Activated naive CD4-positive, alpha-beta T cell treated with anti-CD3 and anti-CD28 coated beads, Interleukin-2, amount 50 U/mL, for 72 hours (primary cell): ENCODE measurements at places on chromosomes 5 and 9.

DNA sequence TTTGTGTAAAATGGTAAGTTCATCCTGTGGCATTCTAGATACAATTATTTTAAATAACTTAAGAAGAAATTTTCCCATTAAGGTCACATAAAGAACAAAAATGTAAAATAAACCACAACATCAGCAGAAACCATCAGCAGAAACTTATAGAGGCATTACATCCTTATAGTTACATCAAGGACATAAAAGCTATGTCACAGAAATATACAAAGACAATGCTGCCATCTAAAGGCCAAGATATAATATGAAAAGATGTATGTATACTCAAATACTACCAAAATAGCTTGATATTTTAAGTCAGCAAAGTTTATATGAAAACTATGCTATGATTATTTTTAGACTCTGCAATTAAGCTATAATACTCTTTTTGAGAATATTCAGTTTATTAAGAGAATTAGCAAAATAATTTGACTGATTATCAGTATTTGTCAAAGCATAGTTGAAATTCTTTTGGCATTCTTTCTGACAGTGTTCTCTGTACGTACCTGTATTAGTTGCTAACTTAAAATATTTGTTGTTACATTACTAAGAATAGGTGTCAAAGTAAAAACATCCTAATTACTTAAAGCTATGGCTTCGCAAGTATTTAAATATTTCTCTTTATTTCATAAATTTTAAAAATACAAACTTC is 36.2 kb downstream of the FBXL17 start:
- DNase-seq: no peak

GRCh38 chr9:32426278-32426939 is 42.0 kb downstream of the ACO1 start:
- DNase-seq: no peak

DNA sequence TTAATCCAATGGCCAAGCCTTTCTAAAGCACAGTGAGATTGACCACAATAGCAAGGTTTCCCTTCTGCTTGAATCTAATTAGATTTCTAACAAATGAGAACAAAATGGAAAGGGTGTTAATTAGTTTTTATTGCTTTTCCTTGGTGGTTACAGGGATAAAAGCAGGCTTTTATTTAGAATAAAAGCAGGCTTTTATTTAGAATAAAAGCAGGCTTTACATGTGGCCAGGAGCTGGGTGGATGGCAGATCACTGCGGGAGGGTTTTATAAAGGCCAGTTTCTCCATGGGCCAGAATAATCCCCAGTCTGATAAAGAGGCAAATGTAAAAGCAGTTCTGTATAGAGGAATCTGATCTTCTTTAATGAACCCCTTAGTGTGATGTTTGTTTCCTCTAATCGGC is 470.2 kb downstream of the TMEM232 start:
- DNase-seq: no peak

DNA sequence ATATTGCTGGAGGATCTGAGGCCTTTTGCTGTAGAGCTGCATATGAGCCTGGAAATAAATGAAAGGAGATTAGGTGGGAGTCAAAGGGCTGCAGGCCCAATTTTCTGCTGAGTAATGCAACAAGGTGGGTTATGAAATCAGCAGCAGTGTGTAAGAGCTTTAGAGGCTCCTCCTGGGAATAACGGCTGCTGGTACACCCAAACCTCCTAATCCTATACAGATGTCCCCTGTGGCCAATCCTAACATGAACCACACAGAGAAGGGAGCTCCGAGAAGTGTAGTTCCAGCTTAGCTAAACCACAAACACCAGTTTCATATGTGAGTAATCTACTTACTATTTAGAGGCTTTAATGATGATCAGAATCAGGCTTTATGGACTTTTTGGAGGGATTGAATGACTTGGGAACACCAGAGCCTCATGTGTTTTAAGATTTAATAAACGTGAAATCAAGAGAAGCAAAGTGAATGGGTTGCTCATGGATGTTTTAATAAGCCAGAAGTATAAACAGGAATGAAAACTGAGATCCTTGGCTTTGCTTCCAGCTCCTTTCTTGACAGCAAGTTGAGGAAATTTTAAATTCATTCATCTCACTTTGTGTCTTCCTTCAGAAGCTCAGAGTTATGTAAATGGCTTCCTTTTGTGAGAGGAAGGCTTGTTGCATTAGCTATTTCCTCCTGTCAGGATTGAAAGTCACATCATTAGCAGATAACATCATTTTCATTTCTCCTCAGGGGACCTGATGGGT is 437.5 kb downstream of the TMEM232 start:
- no peak for DNase-seq

DNA sequence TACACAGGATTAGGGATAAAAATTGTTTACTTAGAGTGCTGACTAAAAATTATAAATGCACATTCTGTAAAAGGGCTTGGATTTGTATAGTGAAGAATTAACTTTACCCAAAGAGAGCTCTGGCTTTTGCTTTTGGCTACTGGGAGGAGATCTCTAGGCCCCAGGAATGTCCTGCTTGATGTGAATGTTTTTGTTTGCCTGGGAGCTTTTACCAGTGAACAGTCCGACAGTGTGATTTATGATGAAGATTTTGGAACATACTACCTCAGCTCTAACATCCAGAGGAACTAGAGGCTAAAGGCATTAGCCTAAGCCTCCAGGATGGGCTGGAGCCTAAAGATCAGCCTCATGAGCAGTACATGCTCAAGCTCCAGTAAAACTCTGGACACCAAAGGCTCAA is 103.7 kb upstream of the RFX3 start:
- DNase-seq: no peak

DNA sequence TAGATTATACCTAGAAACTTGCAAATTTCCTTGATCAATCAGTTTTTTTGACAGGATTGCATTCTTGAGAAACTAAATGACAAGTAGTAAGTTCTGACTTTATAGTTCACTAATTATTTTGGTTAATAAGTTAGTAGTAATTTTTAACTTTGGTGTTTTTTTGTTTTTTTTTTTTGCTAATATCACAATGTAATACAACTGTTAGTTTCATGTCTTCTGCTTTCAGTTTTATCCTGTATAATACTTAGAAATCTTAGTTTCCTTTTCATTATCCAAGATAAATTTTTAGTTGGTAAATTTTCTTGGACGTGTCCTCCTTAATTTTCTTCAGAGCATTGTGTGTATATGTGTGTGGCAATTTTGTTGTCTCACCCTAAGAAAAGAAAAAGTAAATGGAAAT is 57.8 kb downstream of the CWC27 start:
- DNase-seq: no peak

- no peak for DNase-seq
These were observed 539.4 kb downstream of the CDH9 start for GRCh38 chr5:26498972-26499371.

GRCh38 chr5:179294131-179294780 is 51.0 kb downstream of the ADAMTS2 start:
- no peak for DNase-seq

DNA sequence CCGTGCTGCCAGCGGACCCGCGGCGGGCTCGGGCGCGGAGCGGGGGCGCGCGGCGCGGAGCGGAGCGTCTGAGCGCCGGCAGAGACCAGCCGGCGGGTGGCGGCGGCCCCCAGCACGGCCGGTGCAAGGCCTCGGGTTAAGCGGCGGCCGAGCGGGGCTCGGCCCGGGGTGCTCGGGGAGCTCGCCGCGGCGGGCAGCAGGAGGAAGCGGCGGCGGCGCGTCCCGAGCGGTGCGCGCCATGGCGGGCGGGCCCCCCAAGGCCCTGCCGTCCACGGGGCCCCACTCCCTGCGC is 150 bp downstream of the SNX30 start:
- no peak for DNase-seq

- DNase-seq: no peak
These were observed 411.4 kb downstream of the IRX1 start for GRCh38 chr5:4007001-4007400.

DNA sequence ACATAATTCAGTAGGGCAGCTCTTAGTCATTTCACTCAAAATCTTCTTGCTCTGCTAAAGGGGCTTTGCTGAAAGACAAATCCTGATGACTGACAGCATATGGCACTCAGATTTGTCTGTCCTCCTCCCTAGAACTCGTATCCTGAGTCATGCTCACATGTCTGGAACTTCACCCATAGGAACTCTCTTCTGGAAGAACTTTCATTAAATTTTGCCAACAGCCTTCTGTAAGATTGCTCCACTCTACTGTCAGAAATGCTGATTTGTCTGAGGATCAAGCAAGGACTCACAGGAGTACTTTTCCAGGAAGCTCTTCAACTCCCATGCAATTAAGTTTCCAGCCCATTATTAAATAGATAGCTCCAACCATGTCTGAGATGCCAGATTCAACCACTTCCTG is 59.8 kb upstream of the SNX2 start:
- no peak for DNase-seq

DNA sequence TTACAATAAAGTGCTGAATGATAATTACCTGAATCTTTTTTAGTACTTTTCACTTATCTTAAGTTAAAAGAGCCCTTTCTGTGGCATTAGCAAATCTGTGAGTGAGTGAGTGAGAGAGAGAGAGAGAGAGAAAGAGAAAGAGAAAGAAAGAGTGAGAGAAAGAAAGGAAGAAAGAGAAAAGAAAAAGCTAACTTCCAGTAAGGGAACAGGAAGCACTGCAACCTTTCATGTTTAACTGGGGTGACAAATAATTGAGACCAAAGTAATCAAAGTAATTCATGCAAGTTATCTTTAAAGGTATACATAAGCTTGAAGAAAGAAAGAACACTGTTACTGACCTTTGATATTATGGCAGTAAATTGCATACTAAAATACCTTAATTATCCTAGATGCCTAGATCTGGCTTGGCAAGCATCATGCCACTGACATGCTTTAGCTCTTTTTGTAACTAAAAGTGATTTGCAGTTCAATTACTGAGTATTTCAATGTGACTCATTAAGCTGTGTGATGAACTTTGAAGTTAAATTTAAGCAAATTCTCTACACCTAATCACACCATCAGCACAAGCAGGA is 21.7 kb downstream of the FEM1C start:
- DNase-seq: no peak

GRCh38 chr5:13660072-13660471 is 284.4 kb downstream of the DNAH5 start:
- no peak for DNase-seq

DNA sequence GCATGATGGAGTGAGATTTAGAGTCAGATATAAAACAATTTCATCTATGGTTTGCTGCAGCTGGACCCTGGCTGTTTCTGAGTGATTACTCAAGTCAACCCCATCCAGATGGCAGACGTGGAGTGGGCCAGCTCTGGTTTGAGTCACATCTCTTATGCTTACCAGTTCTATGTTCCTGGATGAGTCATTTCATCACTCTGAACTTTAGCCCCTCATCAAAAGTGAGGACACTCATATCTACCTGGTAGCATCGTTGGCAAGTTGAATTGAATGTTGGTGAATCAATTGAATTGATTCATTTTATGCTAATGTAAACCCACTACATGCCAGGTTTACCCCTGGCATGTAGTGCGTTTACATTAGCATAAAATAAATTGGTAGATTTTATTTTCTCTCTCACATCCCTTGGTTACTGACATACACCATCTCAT is 176.4 kb downstream of the FGF18 start:
- peak; percentile 23 for DNase-seq
